ENCODE measurements at places on chromosomes 2 and 18.

- H3K4me3 ChIP-seq: no peak overlapping the region
- no peaks in the 10 kb centered on the region for H3K27me3 ChIP-seq
- DNase-seq: no peak
- H3K4me1 ChIP-seq: no peaks in the 10 kb centered on the region
Measured at GRCh38 chr18:68500556-68500955, 214.4 kb downstream of the TMX3 start.

- H3K27me3 ChIP-seq: no peaks in the 10 kb centered on the region
- H3K4me3 ChIP-seq: no peak overlapping the region
- DNase-seq: no peak
- no peaks in the 10 kb centered on the region for H3K36me3 ChIP-seq
- peaks cover 5% of the 10 kb centered on the region for H3K4me1 ChIP-seq
Measured at GRCh38 chr2:100814043-100814442, 5.9 kb upstream of the NPAS2 start.

GRCh38 chr18:74733598-74733997 lies 135.9 kb downstream of the ZNF407 start:
- no peaks in the 10 kb centered on the region for H3K27me3 ChIP-seq
- H3K27ac ChIP-seq: no peak overlapping the region
- H3K4me1 ChIP-seq: no peaks in the 10 kb centered on the region

GRCh38 chr2:164910101-164910899 lies 45.0 kb downstream of the SLC38A11 start:
- no peak overlapping the region for H3K27ac ChIP-seq
- H3K27me3 ChIP-seq: no peaks in the 10 kb centered on the region
- no peak overlapping the region for H3K4me3 ChIP-seq
- no peak for DNase-seq
- H3K4me1 ChIP-seq: no peaks in the 10 kb centered on the region

- H3K4me1 ChIP-seq: peaks cover 29% of the 10 kb centered on the region
- peak overlapping the region; percentile 71 for H3K4me3 ChIP-seq
- peak overlapping the region; percentile 22 for H3K27ac ChIP-seq
- no peaks in the 10 kb centered on the region for H3K36me3 ChIP-seq
- no peak for DNase-seq
Measured at GRCh38 chr2:230865307-230865765, 594 bp downstream of the ITM2C start.

DNA sequence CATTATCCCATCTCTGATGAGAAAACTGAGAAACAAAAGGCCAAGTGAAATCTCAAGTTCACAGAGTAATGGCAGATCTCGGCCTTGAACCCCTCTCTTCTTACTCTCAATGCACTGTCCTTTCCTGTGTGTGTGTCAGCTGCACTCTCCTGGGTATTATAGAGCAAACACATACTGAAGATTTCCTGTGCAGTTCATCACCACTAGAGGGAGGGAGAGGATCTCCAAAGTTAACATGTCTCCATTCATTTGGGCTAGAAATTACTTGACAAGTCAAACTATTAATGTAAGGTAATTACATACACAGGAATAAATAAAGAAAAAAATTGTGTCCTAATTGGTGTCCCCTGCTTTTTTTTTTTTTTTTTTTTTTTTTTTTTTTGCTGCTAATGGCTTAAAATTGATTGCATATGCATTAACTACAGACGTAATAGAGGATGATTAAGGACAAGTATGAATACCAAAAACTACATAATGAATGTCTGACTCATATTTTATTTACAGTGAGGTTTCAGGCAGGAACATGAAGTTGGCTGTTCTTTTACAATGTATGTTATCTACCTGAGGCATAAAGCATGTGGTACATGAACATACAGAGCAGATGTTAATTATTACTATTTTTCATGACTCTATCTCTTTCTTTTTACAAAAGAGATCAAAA lies 269.2 kb downstream of the NYAP2 start:
- DNase-seq: no peak
- H3K36me3 ChIP-seq: no peaks in the 10 kb centered on the region
- H3K27ac ChIP-seq: no peak overlapping the region
- no peaks in the 10 kb centered on the region for H3K4me1 ChIP-seq
- no peak overlapping the region for H3K4me3 ChIP-seq

GRCh38 chr2:240595381-240596079 lies 9.0 kb downstream of the CAPN10 start:
- no peak for DNase-seq
- H3K4me3 ChIP-seq: no peak overlapping the region
- peaks cover 79% of the 10 kb centered on the region for H3K36me3 ChIP-seq
- no peaks in the 10 kb centered on the region for H3K27me3 ChIP-seq
- no peaks in the 10 kb centered on the region for H3K4me1 ChIP-seq

- H3K4me1 ChIP-seq: no peaks in the 10 kb centered on the region
- no peaks in the 10 kb centered on the region for H3K36me3 ChIP-seq
- H3K27ac ChIP-seq: no peak overlapping the region
- no peak for DNase-seq
- no peaks in the 10 kb centered on the region for H3K27me3 ChIP-seq
Measured at GRCh38 chr2:39497082-39497801, 60.2 kb upstream of the MAP4K3 start.

- H3K27ac ChIP-seq: peak overlapping the region; percentile 30
- peaks cover 36% of the 10 kb centered on the region for H3K36me3 ChIP-seq
- H3K27me3 ChIP-seq: no peaks in the 10 kb centered on the region
- H3K4me3 ChIP-seq: no peak overlapping the region
- DNase-seq: no peak
Measured at GRCh38 chr18:24022161-24022560, 7.6 kb downstream of the TTC39C start.

DNA sequence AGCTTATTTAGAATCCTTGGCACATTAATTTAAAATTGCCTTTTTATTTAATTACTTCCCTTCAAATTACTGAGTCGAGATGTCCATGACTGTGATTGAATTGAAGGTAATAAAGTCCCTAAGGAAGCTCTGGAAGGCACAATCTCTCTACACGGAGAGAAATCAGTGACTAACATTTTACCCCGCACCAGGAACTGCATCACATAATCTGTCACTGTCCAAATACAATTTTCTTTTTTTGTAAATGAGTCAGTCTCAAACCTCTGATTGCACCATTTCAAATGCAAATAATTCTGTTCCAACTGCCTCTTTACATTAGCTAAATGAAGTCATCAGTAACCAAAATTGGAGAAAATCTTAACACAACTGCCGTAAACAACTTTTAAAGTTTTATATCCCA lies 311.9 kb downstream of the CCDC178 start:
- no peaks in the 10 kb centered on the region for H3K36me3 ChIP-seq
- H3K27ac ChIP-seq: no peak overlapping the region

DNA sequence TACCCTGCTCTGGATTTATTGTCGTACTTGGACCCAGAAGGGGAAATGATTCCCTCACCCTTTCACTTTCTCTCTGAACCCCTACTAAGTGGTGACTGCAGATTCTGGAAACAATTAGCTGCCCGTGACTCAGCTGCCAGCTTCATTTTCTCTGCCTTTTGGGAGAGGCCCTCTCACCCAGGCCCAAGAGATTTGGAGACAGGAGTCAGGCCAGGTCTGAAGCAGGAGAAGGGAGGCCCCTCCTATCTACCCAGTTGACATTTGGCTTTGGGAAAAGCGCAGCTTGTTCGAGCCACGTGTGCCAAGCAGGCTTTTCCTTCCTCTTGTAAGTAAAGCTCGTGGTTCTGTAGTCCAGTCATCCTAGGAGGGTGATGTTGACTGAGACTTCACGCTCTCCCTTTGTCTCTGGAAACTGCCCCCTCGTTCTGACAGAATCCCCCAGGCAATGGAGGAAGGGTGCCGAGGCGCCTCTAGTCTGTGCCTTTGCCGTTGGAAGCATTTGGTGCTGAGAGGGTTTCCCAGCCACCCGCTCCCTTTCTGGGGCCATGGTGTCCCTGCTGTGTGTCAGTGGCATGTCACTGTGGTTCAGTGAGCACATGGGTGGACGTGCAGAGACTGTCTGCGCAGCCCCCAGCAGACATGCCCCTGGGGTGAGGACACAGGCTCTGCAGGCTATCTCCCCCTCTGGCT lies 8.6 kb downstream of the OXER1 start:
- DNase-seq: no peak
- H3K36me3 ChIP-seq: no peaks in the 10 kb centered on the region
- H3K27me3 ChIP-seq: no peaks in the 10 kb centered on the region

DNA sequence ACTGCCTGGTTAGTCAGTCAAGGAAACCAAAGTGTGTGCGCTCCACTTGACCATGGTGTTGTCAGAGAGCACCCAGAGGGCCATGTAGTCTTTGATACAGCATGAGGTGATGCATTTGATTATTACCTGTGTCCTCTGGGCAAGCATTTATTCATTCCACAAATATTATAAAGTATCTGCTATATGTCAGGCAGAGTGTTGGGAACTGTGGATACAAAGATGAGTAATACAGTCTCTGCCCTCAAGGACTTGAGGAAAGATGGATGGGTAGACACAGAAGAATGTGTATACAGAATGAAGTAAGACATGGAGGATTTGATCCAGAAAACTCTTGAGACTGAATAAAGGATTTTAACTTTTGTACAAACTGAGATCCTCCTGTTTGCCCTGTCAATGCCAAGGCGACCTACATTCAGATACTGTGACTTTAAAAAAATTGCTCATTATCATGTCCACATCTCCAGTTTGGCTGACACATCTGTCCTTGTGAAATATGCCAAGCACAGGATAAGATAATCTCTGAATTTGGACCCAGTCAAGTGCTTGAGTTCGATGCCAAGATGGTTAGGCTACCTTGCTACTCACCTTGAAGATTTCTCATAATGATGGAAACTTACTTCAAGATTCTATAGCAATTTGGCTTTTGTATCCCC lies 50.8 kb downstream of the ACYP2 start:
- H3K4me3 ChIP-seq: no peak overlapping the region
- DNase-seq: no peak
- H3K27me3 ChIP-seq: no peaks in the 10 kb centered on the region
- H3K4me1 ChIP-seq: no peaks in the 10 kb centered on the region
- no peaks in the 10 kb centered on the region for H3K36me3 ChIP-seq

- no peaks in the 10 kb centered on the region for H3K36me3 ChIP-seq
- no peaks in the 10 kb centered on the region for H3K27me3 ChIP-seq
- H3K27ac ChIP-seq: no peak overlapping the region
- H3K4me1 ChIP-seq: no peaks in the 10 kb centered on the region
Measured at GRCh38 chr2:104945866-104946265, 92.0 kb downstream of the POU3F3 start.

DNA sequence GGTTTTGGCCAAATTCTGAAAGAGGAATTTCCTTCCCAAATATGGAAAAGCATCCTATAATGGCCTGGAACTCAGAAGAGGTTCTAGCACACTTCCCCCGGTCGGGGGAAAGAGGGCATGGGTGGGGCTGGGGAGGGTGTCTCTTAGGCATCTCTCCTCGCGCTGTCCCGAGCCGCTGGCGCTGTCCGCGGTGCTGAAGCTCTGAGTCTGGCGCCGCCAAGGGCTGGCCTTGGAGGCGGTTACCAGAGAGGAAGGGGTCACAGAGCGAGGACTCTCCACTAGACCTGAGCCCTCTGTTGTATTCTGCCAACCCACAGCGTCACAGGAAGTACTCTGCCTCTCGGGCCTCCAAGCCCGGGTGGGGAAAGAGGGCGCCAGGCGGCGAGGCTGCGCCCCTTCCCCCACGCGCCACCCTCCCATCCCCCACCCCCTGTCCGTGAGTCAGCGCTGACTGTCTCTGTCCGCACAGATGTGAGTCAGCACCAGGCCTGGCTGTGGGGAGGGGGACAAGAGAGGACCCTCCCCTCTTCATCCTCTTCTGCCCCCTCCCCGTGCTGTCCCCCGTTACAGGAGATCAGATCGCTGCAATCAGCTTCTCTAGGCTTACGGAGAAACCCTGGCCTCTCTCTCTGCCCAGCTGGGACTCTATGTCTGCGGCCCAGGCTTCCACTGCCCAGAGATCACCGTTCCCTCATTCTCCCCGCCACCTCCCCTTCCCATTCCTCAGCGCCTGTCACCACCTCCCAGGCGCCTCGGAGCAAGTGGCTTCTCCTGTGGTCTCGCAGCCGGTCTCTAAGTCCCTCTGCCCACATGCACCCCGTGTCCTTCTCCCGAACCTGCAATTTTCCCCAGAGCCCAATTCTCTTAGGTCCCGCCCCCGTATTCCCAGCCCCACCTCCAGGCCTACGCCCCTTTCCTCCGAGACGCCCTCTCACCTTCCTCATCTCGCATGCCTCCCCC lies 779 bp downstream of the PTPRN start:
- DNase-seq: no peak
- peaks cover 29% of the 10 kb centered on the region for H3K27me3 ChIP-seq
- no peaks in the 10 kb centered on the region for H3K4me1 ChIP-seq
- H3K4me3 ChIP-seq: no peak overlapping the region
- H3K27ac ChIP-seq: no peak overlapping the region

DNA sequence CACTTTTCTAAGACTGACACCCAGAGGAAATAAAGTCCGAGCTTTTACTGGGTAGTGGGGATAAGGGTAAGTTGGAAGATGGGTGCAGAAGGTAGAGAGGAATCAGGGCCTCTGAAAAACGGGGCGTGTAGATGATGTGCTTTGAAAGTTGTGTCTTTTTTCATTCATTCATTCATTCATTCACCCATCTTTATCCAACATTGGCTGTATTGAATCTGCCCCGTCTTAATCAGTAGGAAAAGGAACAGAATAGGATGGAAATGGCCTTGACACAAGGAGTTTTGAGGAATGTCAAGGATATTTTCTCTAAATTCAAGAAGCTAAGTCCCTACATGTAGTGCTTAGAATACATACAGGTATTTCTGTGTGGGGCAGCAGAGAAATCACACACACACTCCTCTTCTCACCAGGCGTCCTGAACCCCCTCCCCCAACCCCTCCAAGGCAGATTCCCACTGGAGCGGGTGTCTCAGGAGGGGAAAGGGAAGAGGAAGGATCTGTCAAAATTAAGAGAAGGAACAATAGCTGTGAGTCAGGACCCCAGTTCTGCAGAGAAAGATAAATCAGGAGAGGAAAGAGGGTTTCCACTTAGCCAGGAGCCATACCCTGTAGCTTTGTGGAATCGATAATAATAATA lies 13.9 kb downstream of the DYSF start:
- peak overlapping the region; percentile 65 for H3K4me3 ChIP-seq
- no peak for DNase-seq
- no peak overlapping the region for H3K27ac ChIP-seq
- H3K4me1 ChIP-seq: peaks cover 8% of the 10 kb centered on the region
- H3K36me3 ChIP-seq: no peaks in the 10 kb centered on the region

Measured in effector memory CD4-positive, alpha-beta T cell (primary cell).